ENCODE measurements at places on chromosomes 1 and 21.

DNA sequence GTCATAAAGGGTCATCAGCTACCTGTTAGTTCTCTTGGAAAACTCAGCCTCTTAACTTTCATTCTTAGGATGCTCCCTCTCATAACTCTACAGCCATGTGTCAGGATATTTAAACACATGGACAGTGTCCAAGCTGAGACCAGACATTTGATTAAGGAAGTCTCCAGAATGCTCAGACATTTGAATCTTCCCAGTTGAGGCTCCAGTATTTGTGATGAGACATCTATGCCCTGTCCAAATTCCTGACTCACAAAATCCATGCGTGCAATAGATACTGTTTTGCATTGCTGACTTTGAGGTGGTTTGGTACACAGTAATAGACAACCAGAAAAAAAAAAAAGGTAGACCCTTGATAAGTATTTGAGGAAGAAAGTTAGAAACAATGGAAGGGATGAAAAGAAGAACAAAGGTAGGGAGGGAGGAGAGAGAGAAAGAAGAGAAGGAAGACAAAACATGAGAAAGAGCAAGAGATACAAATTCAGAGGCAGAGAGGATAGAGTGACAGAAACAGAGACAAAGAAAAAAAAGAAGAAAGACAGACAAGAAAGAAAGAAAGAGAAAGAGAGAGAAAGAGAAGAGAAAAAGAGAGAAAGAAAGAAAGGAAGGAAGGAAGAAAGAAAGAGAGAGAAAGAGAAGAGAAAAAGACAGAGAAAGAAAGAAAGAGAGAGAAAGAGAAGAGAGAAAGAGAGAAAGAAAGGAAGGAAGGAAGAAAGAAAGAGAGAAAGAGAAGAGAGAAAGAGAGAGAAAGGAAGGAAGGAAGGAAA, 275.5 kb upstream of the PRMT6 start:
- DNase-seq, result no peak

DNA sequence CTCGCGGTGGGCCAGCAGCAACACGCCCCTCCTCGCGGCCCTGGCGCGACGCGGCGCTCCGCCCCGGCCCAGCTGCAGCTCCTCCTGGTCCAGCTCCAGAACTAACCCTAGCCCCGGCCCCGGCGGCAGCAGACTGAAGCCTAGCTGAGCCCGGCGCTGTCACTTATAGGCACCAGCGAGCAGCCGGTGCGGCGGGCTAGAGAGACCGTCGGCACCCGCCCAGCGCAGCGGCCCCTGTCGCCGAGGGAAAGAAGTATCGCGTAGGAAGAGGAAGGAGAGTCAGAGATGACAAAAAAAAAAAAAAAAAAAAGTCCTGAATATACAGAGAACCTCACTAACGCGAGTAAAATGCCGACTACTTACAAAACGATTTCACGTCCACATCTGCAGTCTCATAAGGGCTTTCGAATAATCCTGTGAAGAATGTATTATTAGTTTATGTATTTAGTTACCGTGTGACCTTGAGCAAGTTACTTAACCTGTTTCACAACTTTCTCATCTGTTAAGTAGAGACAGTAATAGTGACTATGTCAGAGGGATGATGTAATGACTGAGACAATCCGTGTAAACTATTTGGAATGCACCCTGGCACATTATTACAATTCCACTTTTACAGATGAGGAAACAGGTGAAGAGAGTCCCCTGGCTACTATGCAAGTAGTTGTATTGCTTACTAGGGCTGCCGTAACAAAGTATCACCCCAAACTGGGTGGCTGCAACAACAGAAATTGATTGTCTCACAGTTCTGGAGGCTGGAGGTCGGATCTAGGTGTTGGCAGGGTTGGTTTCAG, at the start of gene SLC9A1:
TSS of gene SLC9A1 (minus strand) at position 135 of the 791 bp plus-strand sequence. CDS start 791 bp downstream, outside the sequence.
- DNase-seq, result peak; percentile 69

- no peak for DNase-seq
Observed at GRCh38 chr1:154729577-154729976, 121.6 kb upstream of the ADAR start.

DNA sequence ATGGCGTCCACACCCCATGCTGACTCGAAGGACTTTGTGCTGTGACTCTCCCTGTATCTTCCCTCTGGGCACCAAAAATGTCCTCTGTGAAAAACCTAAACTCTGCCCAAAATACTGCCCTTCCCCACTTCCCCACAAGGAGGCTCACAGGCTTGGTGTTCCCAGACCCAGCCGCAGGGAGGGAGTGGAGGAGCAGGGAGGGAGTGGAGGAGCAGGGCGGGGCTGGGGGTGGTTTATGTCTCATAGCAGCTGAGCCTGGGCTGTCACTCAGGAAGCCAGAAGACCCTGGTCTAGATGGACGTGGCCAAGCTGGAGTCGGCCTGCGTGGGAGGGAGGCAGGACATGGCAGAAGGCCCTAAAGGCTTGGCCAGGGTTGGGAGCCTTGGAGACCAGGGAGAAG, 461.7 kb downstream of the PTPRU start:
- DNase-seq, result no peak

- DNase-seq, result no peak
Observed at GRCh38 chr1:32339363-32339978, 3.4 kb upstream of the MARCKSL1 start.

DNA sequence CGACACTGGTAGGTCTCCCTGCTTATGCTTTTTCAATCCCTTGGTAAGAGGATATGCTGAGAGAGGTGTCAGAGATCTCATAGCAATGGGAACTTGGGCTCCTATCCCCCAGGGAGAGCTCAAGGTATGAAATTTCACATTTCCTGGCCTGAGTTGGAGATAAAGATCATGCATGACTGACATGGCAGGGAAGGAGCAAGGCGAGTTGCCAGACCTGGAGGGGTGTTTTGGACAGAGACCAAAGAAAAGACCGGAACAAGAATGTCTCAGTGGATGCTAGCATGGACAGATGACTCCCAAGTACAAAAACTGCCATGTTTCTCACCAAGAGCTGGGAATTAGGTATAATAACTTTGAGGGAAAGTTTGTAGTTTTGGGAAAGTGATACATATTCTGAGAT, 334.1 kb upstream of the B3GALT2 start:
- no peak for DNase-seq

DNA sequence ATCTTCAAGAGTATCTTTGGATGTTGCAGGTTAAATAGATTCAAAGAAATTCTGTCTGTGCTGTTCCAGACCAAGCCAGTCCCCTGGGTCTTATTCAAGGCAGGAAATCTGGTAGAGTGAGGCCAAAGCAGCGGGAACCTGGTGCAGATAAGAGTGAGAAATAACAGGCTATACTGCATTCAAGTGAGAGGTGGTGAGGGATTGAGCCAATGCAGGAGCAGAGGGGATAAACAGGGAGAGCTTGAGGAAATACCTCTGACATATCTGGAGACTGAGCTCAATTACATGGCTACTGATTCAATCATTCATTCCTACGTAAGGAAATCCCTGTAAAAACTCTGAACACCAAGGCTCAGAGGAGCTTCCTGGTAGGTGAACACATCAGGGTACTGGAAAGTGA, 17.2 kb upstream of the PSMA5 start:
- DNase-seq, result no peak

DNA sequence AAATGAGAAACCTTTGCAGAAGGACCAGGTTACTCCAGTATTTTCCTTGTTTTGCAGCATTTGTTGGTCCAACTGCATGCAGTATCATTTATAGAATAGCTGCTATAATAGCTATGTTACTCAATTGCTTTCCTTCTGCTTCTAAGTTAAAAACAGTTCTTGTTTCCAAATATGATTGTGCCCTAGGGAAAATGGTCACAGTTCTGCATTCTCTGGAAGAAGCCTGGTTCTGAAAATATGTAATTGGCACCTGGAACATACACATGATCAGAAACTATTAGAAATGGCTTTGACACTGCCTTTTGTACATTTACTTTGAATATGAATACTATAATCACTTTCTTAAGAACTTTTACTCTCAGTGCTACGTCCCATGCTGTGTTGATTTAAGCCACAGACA, 33.6 kb downstream of the HENMT1 start:
- no peak for DNase-seq

DNA sequence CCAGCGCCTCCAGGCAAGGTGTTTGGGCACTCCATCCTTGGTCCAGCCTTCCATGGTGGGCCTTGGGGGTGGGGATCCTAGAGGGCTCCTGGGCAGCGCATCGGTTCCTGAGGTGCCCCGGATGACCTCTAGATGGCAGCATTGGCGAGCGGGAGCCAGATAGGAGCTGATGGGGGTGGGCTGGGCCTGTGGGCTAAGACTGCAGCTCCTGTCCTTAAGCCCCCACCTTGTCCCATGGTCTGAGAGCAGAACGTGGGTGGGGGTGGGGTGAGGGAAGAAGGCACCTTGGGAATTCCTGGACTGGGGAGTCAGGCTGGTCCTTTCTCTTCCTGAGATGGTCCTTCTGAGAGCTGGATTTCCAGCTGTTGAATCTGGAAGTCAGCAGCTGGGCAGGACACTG, 93.4 kb upstream of the CSF3R start:
- DNase-seq, result peak; percentile 22

DNA sequence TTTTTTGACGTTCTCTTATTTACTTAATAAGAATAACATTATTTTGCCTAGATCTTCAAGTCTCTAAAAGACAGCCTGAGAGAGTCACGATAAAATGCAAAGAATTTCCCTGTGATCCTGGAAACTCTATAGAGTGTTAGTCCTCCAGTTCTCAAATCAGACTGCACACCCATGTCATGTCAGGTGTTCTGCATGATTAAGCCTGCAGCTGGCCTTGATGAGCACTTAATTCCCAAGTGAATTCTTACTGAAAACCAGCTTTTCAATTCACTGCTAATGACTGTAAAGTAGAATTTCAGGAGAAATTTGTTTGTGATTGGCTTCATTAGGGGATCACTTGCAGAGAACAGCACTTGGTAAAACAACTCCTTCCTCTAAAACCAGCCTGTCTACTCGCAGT, 41.9 kb downstream of the CHML start:
- no peak for DNase-seq

- DNase-seq, result no peak
Observed at GRCh38 chr1:112938210-112938609, 17.8 kb downstream of the SLC16A1 start.

GRCh38 chr1:247431643-247432042, 15.7 kb downstream of the NLRP3 start:
- DNase-seq, result no peak

- no peak for DNase-seq
Observed at GRCh38 chr1:56645677-56646305, 677 bp downstream of the PRKAA2 start.

DNA sequence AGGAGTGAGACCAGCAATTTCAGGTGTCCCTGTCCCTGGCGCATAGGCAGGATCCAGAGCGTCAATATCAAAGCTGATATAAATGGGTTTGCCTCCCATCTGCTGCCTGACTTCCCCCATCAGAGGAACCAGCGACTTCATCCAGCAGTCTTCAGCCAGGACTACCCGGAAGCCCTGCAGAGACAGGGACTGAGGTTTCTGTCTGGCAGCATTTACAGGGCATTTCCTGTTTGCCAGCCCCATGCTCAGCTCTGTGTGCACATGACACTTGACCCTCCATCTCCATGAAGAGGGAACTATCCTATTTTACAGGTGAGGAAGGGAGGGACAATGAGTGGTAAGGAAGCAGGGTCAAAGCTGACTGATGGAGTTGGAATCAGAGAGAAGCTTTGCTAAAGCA, 7.2 kb downstream of the AGMAT start:
- DNase-seq, result no peak

GRCh38 chr1:6732942-6733341, 31.3 kb upstream of the DNAJC11 start:
- DNase-seq, result no peak

DNA sequence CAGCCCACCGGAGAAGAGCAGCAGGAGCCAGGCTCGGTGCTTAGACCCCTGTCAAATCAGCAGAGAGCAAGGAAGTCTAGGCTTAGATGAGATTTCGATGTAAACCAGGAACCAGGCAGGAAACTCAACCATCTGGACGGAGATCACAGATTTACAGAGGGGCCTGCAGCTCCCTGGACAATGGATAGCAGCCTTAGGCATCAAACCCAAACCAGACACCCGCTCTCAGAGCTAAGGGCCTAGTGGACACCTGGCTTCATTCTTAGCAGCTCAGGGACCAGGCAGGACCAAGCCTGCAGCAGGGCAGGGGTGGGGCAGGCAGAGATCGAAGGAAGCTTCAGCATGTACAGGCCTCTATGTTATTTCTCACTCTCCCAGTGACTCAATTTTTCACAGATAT, 127.8 kb upstream of the FMN2 start:
- no peak for DNase-seq

- no peak for DNase-seq
Observed at GRCh38 chr1:207818971-207819451, 67.2 kb downstream of the CD46 start.

DNA sequence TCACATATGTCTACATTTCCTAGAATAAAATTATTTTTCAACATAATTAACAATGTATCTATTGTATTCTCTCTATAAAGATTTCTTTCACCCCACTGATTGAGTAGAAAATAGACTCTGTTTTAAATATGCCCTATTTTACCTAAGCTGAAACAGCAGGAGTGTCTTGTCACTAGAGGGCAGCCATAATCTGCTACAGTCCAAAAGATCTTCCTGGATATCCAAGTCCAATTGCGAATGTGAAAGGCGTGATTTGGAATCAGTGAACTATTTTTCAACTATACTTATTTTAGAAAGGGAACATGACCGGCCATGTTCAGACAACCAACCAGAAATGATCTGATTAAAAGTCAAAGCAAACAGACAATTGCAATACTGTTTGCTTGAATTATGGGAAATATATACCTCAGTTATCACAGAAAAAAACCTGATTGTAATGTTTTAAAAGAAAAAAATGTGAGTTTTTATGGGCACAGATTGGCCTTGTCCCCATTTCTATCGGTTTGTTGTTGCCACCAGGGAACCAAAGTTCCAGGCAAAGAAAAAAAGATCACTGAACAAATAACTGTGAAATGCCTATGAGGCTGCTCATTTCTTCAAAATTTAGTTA, 1211.0 kb upstream of the ADGRL4 start:
- DNase-seq, result peak; percentile 52

GRCh38 chr1:155834296-155834926, 22.6 kb downstream of the GON4L start:
- DNase-seq, result no peak

DNA sequence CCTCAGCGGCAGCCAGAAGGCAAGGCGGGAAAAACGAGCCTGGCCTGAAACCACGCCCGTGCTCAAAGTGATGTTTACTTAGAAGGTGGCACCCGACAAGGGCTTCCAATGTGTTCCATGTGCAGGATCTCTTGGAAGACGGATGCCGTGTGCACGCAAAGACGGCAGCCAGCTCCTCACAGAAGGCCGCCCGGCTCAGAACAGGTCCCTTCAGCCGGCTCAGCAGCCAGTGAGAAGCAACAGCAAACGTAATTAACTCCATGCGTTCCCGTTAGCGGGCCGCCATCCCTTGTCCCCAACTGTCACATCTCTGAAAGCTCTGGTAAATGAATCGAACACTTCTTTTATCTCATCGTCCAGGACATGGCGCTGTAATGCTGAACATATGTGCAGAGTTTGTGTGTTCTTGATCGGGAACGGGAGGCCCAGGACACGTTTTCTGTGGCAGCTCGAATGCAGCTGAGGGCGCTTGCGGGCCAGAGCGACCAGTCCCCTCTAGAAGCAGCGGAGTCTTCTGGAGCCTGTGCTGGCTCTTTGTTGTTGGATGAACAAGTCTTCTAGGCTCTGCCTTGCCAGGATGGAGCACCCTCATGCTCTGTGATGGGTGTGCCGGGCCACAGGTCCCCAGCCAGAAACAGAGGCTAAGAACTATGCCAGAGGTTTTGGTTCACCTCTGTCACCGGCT, 94.6 kb upstream of the ARHGEF16 start:
- no peak for DNase-seq
